ENCODE measurements at places on chromosomes 1 and 21.

DNA sequence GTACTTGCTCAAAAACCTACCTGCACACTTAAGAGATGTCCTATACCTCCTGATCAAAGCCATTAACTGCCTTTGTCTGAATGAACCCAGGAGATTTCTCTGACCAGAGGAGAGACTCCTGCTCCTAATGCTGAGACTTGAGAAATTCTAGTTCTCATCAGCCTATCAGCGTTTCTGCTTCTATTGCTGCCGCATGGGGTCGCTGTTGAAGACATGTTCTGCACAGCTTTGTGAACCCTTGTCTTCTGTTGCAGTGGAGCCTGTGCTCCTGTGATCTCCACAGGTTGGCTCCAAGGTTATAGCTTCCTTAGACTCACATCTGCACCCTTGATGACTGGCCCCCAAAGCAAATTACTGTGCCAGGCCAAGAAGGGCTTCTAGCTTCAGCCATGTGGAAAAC, 40.2 kb downstream of the EDN2 start:
- DNase-seq = no peak

GRCh38 chr1:103447471-103447870, 78.0 kb upstream of the RNPC3 start:
- peak; percentile 53 for DNase-seq

GRCh38 chr1:66214901-66215300, 319.1 kb upstream of the SGIP1 start:
- no peak for DNase-seq

DNA sequence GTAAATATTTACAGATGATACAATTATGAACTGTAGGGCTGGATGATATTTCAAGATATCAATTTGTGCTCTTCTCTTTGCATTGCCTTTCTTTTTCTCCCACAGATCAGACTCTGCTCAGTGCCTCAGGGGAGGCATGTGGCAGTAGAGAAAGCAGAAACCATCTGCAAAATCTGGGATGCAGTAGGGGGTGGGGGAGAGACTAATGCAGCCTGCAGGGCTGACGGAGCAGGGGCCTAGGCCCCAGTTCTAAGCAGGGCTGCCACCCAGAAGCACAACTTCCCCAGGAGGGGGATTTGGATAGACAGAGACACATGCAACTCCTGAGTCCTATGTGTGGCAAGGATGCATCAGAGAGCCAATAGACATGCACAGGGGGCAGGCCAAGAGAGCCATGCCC, 511.6 kb downstream of the SMYD3 start:
- DNase-seq = no peak

GRCh38 chr1:6918186-6918924, 133.1 kb downstream of the CAMTA1 start:
- DNase-seq = no peak

GRCh38 chr21:40765811-40766210, 81.1 kb downstream of the DSCAM start:
- no peak for DNase-seq

DNA sequence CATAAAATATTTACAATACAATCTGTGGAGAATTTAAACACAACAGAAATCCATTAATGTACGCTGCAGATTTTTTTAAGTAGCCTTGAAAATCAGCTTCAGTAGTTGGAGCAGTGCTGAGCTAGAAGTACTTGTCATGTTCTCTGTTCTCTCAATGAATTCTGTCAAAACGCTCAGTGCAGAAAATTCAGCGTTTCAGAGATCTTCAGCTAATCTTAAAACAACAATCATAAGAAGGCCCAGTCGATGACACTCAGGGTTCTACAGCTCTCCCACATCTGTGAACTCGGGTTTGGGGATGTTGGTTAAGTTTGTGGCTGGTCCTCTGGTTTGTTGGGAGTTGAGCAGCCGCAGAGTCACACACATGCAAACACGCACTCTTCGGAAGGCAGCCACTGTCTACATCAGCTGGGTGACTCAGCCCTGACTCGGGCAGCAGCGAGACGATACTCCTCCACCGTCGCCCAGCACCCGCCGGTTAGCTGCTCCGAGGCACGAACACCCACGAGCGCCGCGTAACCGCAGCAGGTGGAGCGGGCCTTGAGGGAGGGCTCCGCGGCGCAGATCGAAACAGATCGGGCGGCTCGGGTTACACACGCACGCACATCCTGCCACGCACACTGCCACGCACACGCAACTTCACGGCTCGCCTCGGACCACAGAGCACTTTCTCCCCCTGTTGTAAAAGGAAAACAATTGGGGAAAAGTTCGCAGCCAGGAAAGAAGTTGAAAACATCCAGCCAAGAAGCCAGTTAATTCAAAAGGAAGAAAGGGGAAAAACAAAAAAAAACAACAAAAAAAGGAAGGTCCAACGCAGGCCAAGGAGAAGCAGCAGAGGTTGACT, 161.2 kb downstream of the RUNX1 start:
- peak; percentile 97 for DNase-seq

GRCh38 chr21:43658769-43659135, 536 bp downstream of the HSF2BP start:
- DNase-seq = no peak

DNA sequence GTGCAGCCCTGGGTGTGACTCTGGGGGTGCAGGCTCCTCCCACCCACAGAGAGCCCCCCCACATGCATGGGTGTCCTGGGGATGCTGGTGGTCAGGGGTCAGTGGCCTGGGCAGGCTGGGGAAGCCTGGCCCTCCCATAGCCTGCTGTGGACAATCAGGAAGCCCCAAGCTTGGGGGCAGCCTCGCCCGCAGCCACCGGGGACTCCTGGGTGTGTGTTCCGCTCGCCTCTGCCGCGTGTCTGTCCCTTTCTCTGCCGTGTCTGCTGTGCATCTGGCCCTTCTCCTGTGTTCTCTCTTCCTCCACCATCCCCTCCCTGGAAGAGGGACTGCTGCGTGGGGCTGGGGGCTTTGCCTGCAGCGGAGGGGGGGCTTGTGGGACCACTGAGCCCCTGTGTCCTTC, 22.9 kb downstream of the AGRN start:
- no peak for DNase-seq

- DNase-seq = no peak
These were observed 14.4 kb upstream of the DIPK1A start for GRCh38 chr1:92975551-92976232.

DNA sequence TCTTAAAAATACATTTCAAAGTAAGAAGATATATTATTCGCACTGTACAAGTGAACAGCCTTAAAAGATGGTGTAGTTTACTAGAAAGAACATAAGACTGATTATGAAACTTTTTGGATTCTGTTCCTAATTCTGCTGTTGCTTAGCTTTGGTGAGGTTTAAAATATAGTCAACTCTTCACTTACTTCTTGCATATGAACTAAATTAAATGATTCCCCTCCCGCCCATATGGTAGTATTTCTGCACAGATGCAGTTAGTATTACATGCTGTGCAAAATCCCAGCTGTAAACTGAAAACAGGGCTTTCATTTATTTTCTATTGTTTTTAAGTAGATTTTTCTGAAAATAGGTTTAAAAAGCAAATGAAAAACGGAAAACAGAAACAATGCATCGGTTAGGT, 345.4 kb upstream of the NCAM2 start:
- no peak for DNase-seq

GRCh38 chr1:167404161-167404888, 114.0 kb downstream of the CD247 start:
- no peak for DNase-seq

DNA sequence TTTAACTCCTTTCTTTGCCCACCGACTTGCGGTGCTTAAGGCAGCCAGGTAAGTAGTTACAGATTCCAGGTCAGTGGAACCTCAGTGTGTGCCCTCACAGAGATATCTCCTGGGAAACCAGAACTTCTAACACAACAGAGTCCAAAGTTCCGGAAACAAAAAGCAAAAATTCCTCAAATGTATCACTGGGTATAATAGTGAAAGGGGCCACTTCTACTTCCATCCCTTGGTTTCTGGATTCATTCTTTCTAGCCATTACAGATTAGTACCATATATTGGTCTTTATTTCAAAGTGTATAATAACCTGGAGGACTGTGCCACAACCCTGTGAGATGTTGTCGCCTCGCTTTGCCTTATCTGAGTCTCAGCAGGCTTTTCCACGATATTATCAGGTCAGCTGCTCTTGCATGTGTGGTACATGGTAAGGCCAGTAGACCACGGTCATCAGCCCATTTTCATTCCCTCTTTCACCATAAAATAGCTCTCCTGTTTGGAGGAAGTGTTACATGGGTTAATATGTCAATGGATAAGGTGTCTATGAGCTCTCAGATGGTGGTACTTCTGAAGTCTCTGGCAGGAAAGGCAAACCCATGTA, 14.9 kb upstream of the VASH2 start:
- no peak for DNase-seq

Measured in HFFc6 (cell line).